ENCODE measurements at places on chromosomes 2 and 18. TPM values are rescaled to one million over a fixed set of nuclear protein-coding genes. Genes with fewer than 3 reads are reported as not detected.

GRCh38 chr2:74658516-74658915 is 4.5 kb downstream of the SEMA4F start:
- H3K4me3 ChIP-seq = no peak overlapping the region
- H3K27me3 ChIP-seq = no peaks in the 10 kb centered on the region
- no peak overlapping the region for H3K27ac ChIP-seq

DNA sequence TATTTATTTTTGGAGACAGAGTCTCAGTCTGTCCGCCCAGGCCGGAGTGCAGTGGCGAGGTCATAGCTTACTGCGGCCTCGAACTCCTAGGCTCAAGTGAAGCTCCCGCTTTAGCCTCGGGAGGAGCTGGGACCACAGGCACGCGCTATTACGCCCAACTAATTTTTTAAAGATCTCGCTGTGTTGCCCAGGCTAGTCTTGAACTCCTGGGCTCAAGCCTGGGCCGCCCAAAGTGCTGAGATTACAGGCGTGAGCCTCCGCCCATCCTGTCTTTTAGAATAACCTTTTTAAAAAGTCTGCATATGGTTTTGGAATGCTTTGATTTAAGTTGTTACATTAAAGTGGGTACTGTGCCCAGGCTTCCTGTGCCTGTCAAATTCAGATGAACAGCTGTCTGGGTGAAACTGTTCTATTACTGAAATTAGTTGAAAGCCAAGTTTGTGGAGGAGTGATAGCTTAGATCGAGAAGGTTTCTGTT is 944 bp downstream of the RAB3GAP1 start:
- H3K4me1 ChIP-seq = peaks cover 5% of the 10 kb centered on the region
- H3K36me3 ChIP-seq = no peaks in the 10 kb centered on the region
- peak overlapping the region; percentile 86 for H3K27ac ChIP-seq
- DNase-seq = no peak
- H3K27me3 ChIP-seq = no peaks in the 10 kb centered on the region
- peak overlapping the region; percentile 91 for H3K4me3 ChIP-seq

DNA sequence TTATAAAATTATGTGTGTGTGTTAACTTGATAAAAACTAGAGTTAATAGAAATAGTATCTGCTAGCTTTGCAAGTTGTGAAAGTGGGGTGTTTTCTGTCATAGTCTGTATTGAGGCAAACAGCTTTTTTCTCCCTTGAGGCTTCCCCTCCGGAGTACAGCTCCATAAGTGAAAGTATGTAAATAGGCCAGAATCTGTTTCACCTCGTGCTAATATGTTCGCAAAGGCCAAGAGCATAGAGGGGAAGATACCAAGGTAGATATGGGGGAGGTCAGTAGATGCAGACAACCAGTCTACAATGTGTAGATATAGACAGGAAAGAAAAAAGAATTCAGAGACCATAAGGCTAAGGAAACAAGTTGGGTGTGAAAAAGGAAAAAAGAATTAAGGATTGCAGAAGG is 72.9 kb downstream of the PTRHD1 start:
- H3K36me3 ChIP-seq = no peaks in the 10 kb centered on the region
- no peaks in the 10 kb centered on the region for H3K27me3 ChIP-seq
- H3K27ac ChIP-seq = peak overlapping the region; percentile 80

DNA sequence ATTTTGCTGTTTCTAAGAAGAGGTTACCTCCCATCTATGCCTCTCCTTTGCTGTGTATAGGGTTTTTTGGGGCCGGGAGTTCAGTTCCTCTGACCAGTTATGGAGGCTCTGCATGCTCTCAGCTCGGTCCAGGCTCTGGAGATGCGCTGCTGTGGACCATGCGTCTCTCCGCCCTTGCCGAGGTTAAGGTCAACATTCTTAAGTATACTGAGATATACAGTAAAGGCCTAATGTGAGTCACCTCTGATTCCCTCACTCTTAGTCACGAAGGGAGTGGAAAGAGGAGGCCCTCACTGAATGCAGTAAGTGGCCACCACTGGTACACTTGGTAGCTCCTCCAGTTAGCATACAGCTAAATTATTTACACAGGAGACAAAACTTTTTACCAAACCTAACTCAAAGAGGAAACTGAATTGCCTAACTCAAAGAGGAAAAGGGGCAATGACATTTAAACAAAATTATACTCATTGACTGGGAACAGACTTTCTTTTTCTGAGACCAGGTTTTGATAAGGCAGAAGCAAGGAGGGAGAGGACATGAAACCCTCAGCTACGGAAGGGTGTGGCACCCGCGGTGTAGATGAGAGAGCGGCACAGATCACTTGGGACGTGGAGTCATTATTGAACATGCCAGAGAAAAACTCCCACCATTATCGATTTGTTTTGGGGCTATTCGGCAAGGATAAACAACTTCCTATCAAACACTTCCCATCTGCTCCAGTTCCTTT is 98.7 kb downstream of the COPS8 start:
- H3K36me3 ChIP-seq = no peaks in the 10 kb centered on the region
- H3K4me3 ChIP-seq = no peak overlapping the region
- no peaks in the 10 kb centered on the region for H3K4me1 ChIP-seq
- DNase-seq = no peak
- no peaks in the 10 kb centered on the region for H3K27me3 ChIP-seq
- H3K27ac ChIP-seq = no peak overlapping the region

GRCh38 chr18:70288851-70289328 is at the start of gene SOCS6:
SOCS6 (plus strand) TSS chr18:70289045; CDS start chr18:70324669, 35,624 bp downstream.
- H3K36me3 ChIP-seq = no peaks in the 10 kb centered on the region
- DNase-seq = peak; percentile 70
- H3K27ac ChIP-seq = peak within 1 kb of the TSS; percentile 73

DNA sequence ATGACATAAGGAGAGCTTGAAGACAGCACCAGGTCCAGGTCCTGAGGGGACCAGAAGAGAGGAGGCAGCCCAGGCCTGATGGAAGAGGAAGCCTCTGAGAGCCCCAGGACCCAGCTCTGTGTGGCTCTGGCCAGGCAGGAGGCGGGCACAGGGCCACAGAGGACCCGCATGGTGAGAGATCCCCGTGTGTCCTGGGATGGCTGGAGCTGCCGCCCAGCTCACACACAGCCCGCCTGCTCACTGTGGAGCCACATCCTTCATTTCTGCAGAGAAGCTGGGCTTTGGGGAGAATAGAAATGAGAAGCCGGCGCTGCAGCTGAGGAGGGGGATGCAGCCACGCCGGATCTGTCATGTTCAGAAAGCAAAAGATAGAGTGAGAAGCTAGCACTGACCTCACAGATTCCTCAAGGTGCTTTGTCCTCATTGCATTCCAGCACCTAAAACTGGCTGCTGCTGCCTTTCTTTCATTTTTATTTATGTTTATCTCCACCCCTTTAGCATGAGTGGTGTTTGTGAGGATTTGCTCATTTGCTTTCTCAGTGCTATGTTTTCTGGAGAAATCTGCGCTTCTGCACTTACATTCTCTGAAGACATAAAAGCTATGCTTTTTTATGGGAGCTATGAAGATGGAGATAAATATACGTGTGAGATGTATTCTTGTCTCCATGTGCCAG is 307.6 kb upstream of the MYT1L start:
- no peaks in the 10 kb centered on the region for H3K36me3 ChIP-seq
- no peak overlapping the region for H3K27ac ChIP-seq
- peaks cover 13% of the 10 kb centered on the region for H3K4me1 ChIP-seq

GRCh38 chr2:119700866-119701265 is 21.9 kb downstream of the TMEM177 start:
- no peaks in the 10 kb centered on the region for H3K27me3 ChIP-seq
- peak overlapping the region; percentile 79 for H3K27ac ChIP-seq
- H3K4me3 ChIP-seq = no peak overlapping the region
- no peaks in the 10 kb centered on the region for H3K36me3 ChIP-seq

DNA sequence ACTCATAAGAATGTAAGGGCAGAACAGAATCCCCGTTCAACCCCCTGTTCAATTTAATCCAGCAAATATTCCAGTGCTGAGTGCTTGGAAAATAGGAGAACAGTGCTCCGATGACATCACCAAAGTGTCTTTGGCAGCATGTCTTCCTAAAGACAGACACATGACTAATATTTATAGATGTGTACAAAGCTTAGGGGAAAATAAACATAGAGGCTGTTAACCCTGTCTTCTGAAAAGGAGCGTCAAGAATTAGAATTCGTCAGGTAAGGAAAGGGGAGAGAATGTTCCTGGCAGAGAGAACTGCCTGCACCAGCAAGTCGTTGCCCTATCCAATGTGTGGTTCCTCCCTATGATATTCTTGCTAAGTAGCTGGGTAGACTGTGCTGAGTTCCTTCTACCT is 72.7 kb downstream of the PLB1 start:
- no peaks in the 10 kb centered on the region for H3K27me3 ChIP-seq
- H3K4me3 ChIP-seq = no peak overlapping the region
- no peak overlapping the region for H3K27ac ChIP-seq
- DNase-seq = no peak

DNA sequence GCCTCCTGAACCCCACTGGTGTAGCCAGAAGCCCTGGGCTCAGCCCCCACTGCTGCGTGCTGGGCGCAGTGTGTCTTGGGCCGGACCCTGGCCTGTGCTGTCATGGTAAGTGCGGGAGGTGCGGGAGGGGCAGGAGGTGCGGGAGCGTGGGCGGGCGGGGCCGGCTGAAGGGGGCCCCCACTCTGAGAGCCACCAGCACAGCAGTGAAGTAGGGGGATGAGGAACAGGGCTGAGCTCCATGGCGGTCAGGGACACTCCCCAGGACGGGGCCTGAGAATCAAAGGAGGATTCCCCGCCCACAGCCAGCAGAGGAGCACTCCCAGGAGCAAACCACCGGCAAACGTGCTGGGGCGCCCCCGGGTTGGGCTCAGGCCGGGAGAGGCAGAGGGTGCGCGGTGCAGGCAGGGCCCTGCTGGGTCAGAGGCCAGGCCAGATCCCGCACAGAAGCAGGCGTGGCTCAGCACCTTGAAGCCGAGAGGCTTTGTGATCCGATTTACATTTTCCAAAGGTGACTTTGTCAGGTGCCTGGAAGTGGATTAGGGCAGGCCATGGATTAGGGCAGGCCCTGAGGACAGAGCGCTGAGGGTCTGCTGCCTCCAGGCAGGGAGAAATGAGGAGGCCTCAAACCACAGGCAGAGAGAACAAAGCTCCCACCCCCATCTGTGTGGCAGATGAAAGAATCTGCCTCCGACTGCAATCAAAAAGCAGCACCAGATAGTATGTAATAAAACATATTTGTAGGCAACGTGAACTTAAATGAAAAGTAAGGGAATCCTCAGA is 152.0 kb upstream of the RAB6C start:
- H3K4me1 ChIP-seq = no peaks in the 10 kb centered on the region
- H3K36me3 ChIP-seq = no peaks in the 10 kb centered on the region
- no peak overlapping the region for H3K27ac ChIP-seq
- H3K27me3 ChIP-seq = no peaks in the 10 kb centered on the region
- DNase-seq = no peak

- no peaks in the 10 kb centered on the region for H3K36me3 ChIP-seq
- peak overlapping the region; percentile 100 for H3K27ac ChIP-seq
- H3K4me1 ChIP-seq = peaks cover 68% of the 10 kb centered on the region
- peak; percentile 72 for DNase-seq
- H3K4me3 ChIP-seq = no peak overlapping the region
These were observed 11.5 kb downstream of the GNLY start for GRCh38 chr2:85705680-85706039.

The ALKAL2 gene
- total RNA-seq = 1.3 TPM

The CYB5A gene
- 45.7 TPM for total RNA-seq

The DNAJC5G gene
- total RNA-seq = not detected

The KLHL41 gene
- 2.8 TPM for total RNA-seq

Measured in thyroid gland (tissue), 4 donors.